Pons (tissue), 1 donor: ENCODE measurements at places on chromosomes 13 and 19.
A peak's percentile ranks its signal among the peaks of the same experiment; 100 is the strongest.

- no peak for DNase-seq
These were observed 33.5 kb upstream of the FLT1 start for GRCh38 chr13:28528388-28528787.

GRCh38 chr13:51494156-51494555 lies 41.3 kb upstream of the INTS6 start:
- no peak for DNase-seq

- no peak for DNase-seq
These were observed 1.5 kb downstream of the DHX34 start for GRCh38 chr19:47350630-47351029.

GRCh38 chr13:94112227-94112626 lies 367.3 kb downstream of the DCT start:
- DNase-seq, result no peak

DNA sequence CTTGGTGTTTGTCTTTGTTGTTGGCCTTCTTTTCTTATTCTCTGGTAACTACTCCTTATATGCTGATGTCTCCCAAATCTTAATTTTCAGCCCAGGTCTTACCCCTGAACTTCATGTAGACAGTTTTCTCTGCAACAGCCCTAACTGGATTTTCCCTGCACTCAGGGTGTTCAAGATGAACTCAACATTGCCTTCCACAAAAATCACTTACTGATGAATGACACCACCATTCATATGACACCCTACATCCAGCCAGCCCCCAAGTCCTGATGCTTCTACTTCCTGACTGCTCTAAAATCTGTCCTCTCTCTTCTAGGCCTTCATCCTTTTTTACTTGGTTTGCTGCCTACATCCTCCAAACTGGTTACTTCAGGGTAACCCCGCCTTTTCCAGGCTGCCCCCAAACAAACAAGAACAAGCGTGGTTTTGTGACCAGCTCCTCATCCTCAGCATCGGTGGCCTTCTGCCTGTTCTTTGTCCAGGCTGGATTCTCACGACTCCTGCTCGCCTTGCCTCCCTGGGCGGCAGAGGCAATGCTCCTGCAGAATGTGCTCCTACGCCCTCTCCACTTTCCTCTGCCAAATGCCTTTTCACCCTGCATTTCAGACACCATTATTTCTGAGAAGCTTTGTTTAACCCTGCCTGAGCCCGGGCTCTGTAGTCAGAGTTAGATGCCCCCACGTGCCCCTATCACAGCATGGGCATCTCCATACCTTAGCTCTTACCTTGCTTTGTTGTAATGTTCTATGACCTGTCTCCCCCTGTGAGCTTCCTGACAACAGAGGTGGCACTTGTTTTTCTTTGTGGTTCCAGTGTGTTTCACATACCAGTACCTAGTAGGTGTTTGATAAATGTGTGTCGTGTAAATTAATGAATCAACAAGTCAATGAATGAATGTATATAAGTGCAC lies 61.8 kb downstream of the WDFY2 start:
- DNase-seq, result peak; percentile 24

- DNase-seq, result no peak
These were observed 13.8 kb downstream of the SH2D3A start for GRCh38 chr19:6753178-6754031.

GRCh38 chr19:6705931-6706632 lies 14.4 kb downstream of the C3 start:
- no peak for DNase-seq

GRCh38 chr19:35247526-35248309 lies 1.1 kb upstream of the LSR start:
- no peak for DNase-seq

DNA sequence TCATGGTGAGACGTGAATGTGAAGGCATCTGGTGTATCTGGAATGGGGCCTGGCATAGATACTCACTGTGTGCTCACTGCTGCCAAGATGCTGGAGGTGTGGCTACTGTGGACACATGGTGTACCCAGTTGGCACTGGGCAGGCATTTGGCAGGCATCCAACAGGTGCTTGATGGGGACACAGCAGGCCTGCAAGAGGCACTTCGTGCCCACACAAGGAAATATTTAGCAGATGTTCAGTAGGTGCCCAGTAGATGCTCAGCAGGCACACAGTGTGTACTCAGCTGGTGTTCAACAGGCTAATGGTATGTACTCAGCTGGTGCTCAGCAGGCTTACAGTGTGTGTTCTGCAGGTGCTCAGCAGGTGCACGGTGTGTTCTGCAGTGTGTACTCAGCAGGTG lies 14.2 kb downstream of the CRTC1 start:
- no peak for DNase-seq

DNA sequence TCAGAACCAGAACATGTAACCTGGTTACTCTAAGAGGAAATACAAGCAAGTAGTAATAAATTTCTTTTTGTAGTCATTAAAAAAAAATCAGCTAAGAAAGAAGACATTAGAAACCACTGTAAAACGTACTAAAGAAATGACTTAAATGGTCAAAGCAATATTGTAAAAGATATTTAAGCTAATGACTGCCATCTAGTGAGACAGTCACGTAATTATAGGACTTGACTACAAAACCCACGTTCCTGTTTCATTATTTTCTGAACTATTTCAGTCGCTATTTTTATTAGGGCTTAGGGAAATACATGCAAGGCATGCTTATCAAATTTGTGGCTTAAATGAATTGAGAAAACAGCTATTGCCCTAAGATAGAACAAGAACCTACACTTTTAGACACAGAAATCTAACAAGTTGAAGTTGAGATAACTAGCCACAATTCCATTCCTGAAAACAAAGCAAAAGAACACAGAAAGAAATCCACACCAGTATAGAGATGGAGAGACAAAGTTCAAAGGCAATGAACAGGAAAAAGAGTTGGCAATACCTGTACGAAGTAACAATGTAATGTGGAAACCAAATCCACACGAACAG lies 17.9 kb downstream of the ALG5 start:
- peak; percentile 80 for DNase-seq

- DNase-seq, result no peak
These were observed 5.2 kb downstream of the DAND5 start for GRCh38 chr19:12974301-12975220.

DNA sequence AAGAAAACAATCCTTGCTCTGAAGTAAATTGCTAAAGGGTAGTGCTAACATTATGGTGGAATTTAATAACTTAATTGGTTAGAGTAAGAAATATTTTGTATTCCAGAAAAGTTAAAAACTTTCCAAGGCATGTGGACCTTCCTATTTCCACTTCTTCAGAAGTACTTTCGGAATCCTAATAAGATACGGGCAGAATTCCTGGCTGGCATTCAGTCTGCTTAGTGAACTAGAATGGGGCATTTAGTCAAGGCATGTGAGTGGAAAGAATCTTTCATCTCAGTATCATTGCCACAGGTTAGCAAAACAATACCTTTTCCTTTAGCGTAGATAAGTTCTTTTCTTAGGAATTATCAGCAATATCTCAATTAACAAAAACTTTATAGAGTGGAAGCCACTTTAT lies 85.1 kb downstream of the TNFRSF19 start:
- no peak for DNase-seq

DNA sequence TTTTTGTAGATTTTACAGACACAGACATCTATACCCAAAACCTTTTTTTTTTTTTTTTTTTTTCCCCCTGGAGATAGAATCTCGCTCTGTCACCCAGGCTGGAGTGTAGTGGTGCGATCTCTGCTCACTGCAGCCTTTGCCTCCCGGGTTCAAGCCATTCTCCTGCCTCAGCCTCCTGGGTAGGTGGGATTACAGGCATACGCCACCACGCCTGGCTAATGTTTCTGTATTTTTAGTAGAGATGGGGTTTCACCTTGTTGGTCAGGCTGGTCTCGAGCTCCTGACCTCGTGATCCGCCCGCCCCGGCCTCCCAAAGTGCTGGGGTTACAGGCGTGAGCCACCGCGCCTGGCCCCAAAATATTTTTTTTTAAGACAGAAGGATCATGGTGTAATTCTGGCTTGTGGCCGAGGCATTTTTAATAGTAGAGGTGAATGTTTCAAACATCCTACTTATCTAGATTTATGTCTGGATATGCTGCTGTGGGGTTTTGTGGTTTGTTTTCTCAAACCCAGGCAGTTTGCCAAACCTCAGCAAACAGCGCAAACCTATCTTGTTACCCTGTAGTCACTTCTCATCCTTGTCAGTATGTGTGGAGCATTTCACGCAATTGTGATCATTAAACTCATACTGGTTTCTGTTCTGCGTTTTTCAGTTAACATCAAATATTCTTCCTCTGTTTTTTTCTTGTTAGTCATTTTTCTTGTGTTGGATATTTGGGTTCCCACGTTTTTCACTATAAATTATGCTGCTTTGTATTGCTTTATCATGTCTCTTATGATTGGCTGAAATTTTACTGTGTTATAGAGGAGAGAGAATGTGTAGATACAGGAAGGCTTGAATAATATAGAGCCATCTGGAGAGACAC lies 36.2 kb upstream of the GARRE1 start:
- DNase-seq, result no peak

- DNase-seq, result no peak
These were observed 213.5 kb upstream of the IRS2 start for GRCh38 chr13:109999659-110000533.

GRCh38 chr13:40175639-40176038 lies 490.8 kb downstream of the FOXO1 start:
- no peak for DNase-seq

DNA sequence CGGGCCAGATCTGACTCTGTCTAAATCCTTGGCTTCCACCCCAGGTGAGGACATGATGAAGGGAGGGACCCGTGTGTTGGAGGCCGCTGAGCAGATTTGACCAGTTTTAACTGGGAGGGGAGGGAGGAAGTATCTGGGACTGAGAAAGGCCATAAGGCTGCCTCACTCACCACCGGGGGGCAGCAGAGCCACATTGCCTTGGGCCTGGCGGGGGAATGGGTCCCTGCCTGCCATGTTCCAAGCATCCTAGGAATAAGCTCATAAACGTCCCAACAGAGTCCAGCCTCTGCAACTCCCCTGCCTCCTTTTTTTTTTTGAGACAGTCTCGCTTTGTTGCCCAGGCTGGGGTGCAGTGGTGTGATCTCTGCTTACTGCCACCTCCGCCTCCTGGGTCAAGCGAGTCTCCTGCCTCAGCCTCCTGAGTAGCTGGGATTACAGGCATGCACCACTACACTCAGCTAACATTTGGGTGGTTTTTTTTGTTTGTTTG lies 15.5 kb downstream of the MAST3 start:
- peak; percentile 91 for DNase-seq

DNA sequence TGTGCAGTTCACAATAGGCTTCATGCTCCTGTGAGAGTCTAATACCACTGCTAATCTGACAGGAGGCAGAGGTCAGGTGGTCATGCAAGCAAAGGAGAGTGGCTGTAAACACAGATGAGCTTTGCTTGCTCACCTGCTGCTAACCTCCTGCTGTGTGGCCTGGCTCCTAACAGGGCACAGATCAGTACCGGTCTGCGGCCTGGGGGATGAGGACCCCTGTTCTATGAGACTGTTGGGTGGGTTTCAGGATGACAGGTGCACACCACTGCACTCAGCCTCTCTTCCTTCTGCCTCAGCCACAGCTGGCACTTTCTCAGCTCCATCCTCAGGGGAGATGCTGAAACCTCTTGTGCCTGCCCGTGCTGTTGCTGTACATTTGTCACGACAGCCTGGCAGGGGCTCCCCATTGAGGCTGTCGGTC lies 9.7 kb downstream of the CLEC4G start:
- no peak for DNase-seq

- DNase-seq, result no peak
These were observed 302.1 kb downstream of the DIAPH3 start for GRCh38 chr13:59861676-59862075.

DNA sequence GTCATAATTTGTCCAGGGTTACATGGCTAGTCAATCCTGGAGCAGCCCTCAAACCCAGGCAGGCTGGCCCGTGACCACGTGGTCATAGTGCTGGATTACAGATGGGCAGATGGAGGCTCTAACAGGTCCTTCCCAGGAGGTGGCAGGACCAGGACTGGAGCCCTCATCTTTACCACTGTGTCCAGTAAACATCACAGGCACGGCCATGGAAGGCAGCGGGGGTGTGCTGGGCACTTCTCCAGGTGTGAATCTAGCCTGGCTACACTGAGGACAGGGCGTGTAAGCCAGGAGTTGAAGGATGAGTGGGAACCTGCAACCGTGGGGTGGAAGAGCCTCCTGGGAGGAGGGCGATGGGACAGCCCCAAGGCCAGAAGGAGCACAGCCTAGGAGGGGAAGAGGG lies 6.1 kb downstream of the CIC start:
- no peak for DNase-seq

DNA sequence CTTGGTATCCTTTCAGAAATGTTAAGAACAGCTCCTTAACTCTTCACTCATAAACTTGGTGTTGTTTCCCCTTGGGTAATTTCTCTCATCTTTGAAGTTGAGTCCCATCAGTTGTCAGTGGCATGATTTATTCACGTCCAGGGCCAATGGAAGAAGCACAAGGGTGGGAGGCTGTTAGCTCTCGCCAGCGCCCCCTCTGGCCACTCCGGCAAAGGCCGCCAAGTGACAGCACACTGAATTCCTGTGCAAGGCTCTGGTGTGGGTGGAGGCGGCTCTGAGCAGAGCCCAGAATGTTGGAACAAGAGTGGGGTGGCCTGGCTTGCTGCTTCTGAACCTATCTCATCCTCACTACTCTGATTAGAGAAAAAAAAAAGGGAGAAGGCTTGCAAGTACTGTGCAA lies 13.1 kb upstream of the MEDAG start:
- no peak for DNase-seq

DNA sequence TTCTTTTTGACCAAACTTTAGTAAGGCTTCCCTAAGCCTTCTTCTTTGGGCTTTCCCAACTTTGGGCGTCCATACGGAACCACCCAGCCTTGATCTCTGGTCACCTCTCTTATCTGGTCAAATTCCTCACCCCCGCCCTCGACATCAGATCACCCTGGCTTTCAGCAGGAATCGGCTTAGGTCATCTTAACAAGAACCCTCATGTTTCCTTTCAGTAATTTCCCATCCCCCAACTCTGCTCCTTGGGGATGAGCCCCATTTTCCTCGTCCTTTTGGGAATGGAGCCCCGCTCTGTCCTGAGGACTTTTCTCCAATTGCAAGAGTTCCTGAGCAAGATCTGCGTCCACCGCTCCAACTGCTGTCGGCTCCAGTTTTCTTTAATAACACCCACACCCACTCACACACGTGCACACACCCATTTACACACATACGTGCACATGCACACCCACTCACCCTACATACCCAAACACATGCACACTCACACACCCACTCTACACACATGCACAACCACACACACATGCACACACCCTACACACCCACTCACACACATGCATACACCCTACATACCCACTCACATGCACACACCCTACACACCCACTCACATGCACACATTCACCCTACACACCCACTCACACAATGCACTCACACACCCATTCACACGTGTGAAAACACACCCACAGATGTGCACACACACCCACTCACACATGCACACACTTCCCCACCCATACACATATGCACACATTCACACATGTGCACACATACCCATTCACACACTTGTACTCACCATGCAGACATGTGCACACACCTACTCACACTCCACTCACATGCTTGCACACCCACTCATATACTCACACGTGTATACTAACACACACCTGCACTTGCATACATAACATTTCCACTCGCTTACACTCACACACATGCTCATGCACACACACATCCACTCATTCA lies 87.0 kb upstream of the TM9SF2 start:
- DNase-seq, result no peak
